ENCODE measurements at places on chromosomes 7 and 10.
A peak's percentile ranks its signal among the peaks of the same experiment; 100 is the strongest.

DNA sequence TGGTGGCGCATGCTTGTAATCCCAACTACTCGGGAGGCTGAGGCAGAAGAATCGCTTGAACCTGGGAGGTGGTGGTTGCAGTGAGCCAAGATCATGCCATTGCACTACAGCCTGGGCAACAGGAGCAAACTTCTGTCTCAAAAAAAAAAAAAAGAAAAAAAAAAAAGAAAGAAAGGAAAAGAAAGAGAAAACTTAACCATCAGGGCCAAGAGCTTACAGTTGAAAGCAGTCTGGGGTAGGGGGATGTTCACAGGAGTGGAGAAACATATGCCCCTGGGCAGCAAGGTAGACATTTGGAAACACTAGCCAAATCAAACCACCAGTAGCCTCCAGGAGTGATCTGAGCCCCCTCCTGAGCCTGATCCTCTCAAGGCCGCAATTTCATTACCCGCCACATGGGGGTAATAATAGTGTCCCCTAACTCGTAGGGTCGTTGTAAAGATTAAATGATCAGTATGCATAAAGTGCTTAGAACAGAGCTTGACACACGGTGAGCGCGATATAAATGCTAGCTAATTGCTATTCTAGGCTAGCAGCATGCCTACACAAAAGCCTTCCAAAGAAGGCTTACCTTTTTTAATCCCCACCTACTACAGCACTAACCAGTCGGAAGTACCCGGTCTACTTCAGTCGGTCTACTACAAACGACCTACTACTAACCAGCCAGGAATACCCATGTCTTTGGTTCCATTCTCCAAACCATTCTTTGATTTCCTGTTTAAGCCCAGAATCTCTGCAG, 274.3 kb upstream of the NEBL start:
- no peak for DNase-seq

DNA sequence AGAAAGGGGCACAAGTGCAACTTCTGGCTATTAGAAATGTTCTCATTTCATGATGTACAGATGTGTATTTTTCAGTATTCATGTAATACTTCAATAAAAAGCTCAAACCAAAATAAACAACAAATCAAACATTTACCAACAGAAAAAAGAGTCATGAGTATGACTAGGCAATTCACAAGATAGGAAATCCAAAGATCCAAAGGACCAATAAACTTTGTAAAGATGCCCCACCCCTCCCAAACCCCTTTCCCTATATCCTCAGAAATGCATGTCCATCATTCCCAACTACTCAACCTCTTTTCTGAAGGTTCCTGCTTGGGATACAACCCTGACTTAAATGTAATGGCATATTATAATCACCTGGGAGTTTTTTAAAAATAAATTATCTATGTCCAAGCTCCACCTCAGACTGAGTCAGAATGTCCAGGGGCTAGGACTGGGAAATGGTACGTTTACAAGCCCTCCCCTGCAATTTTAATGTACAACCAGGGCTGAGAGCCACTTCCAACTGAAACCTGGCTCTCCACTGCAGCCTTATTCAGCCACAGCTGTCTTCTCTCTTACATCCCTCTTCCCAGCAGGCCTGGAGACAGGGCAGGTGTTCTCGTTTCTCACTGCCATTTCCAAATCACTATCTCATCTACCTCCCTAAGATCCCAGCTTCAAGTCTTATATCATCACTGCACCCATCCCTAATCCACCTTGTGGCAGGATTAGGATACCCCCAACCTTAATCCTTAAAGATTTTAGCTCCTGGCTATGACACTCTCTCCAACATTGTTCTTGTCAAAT, 36.5 kb downstream of the COA1 start:
- peak; percentile 41 for DNase-seq

DNA sequence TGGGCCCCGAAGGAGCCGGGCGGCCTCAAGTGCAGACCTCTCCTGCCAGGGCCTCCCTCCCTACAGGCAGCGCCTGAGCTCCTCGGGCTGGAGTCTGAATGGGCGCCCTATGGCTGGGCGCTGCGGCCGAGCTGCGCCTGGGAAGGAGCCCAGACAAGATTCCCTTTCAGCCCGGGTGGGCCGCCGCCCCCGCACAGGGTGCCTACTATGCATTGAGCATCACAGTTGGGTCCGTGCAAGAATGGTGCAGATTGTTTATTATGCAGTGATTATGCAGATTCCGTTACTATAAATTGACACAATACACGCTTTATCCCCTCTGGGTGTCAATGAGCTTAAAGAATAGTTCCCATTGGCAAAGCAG, 77.2 kb upstream of the PDGFA start:
- DNase-seq = no peak

GRCh38 chr10:44895280-44895679, 15.9 kb upstream of the TMEM72 start:
- DNase-seq = no peak

DNA sequence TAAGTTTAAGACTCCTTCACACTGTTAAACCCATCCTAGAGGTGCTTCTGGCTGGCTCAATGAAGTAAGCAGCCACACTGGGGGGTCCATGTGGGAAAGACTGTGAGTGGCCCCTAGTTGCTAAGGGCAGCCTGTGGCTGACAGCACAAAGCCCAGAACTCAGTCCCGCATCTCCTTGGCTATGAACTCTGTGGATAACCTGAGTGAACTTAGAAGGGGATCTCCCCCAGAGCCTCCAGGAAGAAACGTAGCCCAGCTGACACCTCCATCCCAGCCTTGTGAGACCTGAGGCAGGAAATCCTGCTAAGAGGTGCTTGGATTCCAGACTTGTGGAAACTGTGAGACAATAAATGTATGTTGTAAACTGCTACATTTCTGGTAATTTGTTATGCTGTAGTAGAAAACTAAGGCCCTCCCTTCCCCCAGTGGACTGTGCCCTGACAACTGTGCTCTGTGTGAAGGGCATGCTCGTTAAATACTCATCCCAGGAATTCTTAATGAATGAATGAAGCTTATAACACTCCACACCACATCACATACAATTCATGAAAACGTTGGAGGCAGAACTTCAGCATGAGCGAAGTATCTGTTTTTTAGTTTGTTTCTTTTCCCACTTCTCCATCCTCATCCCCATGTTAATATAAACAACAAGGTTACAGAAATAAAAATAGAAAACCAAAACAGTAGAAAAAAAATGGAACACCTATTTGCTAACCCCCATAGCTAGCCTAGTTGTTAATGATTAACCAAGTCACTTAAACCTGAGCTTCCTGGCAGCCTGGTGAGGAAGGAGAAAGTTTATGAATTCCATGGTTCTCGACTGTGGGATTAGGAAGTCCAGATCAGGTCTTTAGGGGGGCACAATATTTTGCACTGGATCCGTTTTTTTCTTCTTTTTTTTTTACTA, 36.8 kb upstream of the AOAH start:
- no peak for DNase-seq

DNA sequence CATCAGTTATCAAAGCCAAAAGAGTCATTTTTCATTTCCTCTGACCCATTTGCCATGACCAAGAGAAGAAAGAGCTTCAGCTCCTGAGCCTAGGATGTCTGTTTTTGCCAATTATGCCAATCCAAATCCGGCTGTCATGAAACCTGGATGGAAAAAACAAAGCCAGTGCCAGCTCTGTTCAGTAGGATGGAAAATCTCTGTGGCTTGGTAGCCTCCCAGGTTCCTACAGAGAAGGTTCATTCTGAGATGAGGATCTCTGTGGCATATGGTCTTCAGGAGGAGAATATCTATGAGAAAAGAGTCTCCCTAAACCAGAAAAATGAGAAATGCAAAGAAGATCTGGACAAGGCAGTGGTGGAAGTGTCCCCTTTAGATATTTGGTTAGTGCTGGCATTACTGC, 475.4 kb downstream of the CNTNAP2 start:
- no peak for DNase-seq

GRCh38 chr10:27253576-27253975, 13.0 kb upstream of the ACBD5 start:
- no peak for DNase-seq

DNA sequence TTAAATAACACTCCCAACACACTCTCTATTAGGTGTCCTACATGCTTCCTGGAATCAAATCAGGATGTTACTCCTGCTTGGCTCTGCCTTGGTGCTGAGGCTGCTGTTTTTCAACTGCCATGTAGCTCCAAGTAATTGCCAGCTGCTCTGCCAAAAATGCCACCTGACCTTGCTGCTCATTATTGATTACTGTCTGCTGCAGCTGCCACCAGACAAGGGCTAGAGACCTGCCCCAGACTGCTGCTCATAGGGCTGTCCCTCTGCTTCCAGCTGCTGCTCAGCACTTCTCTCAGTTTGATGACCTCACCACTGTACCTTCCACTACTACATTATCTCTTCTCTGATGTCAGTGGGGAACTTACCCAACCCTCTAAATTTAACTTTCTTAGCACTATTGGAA, 102.5 kb downstream of the PCLO start:
- no peak for DNase-seq

GRCh38 chr7:85686401-85687181, 499.7 kb upstream of the SEMA3D start:
- no peak for DNase-seq

DNA sequence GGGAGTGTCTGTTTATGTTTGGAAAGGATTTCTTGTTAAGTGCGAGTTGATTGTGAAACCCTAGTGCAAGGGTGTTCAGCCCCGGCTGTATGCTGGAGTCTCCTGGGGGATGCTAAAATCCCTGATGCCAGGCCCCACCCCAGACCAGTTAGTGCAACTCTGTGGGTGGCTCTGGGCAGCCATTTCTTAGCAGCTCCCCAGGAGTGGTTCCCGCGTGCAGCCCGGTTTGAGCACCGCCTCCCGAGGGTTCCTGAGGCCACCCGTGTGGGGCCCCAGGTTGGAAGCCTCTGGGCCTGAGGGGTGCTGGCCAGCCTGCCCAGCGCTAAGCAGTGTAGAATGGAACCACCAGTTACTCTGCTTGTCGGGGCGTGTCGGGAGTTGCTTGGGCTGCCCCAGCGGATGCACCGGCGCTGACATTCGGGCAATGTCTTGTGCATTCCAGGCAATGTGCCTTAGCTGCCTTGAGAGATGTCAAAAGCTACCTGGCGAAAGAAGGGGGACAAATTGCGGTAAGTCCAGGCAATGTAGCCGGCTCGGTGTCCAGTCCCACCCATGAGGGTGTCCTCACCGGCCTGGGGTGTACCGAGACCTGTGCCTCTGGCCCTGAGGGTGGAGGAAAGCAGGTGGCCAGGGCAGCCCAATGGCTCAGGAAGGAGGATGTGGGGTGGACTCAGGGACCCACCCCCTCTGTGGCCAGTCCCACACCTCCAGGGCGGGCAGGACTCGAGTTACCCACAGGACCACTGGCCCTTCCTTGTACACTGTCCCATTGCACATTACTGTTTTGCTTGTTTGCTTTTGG, 13.2 kb downstream of the PFKFB3 start:
- no peak for DNase-seq

- no peak for DNase-seq
Observed at GRCh38 chr7:47327346-47327697, 254.6 kb downstream of the TNS3 start.

DNA sequence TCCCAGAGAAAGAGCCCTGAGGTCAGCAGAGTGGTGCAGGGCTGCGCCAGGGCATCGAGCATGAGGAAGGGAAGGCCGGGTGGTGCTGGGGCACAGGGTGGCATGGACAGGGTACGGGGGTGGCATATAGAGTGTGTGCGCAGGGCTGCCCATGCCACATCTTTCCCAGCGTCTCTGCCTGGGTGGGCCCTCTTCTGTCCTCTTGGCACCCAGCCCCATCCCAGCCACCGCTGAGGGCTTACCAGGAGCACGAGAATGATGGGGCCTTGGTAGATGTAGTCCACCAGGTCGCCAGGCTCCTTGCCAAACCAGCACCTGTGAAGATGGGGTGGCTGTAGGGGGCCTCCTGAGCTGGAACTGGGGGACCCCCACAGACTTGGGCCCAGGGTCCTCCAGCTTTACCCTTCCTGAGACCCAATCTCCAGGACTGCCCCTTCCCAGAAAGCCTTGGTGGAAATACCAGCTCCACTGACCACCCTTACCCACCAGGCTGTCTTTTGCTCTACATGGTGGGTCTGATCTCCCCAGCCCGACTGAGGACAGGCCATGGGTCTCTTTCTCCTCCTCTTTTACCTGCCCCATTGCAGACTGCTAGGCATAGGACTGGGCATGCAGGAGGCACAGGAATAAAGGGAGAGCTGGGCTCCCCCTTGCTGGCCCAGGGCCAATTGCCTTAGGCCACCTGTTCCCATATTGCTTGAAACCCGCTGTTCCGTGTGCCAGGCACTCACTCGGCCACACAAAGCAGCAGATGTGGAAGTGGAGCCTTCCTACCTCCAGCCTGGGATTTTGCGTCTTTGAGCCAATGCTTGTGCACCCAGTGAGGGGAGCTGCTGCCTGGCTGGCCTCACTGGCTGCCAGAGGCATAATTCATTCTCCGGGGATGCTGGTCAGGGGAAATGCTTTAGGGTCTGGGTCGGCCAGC, 21.7 kb downstream of the CRHR2 start:
- no peak for DNase-seq

- no peak for DNase-seq
Observed at GRCh38 chr10:31635415-31636065, 293.1 kb downstream of the ARHGAP12 start.
